ENCODE measurements at places on chromosomes 7 and 10.

DNA sequence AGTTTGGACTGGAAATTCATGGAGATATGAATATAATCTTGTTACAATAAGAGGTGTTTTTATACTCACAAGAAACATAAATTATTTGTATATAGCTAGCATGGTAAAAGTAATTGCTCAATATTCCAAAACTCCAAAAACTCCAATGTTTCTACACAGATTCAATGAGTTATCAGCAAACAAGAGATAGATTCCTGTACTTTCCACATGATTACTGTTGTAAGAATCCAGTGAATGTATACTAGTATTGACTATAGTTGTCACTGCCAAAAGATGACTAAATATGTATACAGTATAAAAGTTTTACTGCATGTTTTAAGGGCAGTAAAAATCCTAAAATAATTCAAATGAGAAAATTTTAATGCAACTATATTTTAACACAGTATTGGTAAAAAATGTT is 10.7 kb downstream of the ATOH7 start:
- DNase-seq = peak; percentile 6

- DNase-seq = no peak
These were observed 212.9 kb downstream of the SNX10 start for GRCh38 chr7:26504411-26505120.

DNA sequence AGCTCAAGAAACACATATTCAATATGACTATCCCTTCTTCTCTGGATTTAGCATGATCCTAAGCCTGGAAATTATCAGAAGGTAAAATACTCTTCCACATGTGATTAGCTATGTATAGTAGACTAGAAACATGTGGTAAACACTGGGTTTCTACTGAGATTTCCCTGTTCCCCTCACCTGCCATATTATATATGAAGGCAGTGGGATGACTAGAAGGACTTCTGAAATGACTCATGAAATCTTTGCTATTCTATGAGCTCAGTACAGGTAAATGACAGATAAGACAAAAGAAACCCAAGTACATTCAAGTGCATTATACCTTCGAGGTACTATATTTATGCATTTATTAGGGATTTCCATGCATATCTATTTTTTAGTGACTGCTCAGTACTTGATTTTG is 152.9 kb downstream of the DNAJB9 start:
- no peak for DNase-seq

DNA sequence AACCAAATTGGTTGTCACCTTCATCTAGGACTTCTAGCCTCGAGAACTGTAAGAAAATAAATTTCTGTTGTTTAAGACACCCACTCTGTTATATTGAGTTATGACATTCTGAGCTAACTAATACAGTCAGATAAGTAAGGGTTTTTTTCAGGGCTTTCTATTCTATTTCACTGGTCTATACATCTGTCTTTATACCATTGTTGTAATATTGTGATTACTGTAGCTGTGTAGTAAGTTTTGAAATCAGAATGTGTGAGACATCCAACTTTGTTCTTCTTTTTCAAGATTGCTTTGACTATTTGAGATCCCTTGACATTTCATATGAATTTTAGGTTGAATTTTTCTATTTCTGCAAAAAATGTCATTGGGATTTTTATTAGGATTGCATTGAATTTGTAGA is 7.5 kb downstream of the IFIT1 start:
- no peak for DNase-seq

- DNase-seq = no peak
These were observed 183.7 kb upstream of the FEZF1 start for GRCh38 chr7:122488241-122488640.

GRCh38 chr7:30285067-30285535 is 704 bp downstream of the ZNRF2 start:
- peak; percentile 44 for DNase-seq

DNA sequence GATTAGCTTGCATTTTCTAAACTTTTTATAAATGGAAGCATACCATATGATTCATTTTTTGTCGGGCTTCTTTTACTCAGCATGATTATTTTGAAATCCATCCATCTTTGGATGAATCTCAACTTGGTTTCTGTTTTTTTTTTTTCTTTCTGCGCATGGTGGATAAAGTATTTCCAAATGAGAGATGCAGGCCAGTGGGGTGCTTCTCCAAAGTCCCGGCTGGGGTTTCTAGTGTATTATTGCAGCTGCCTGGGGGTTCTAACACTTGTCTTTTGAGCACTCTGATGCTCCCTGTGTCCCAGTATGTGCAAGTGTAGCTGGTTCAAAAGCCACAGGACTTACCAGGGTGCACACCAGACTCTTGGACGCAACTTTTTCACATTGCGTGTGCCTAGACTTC is 70.9 kb upstream of the LOXL4 start:
- no peak for DNase-seq

- DNase-seq = no peak
These were observed 112.4 kb downstream of the MICALL2 start for GRCh38 chr7:1346851-1347250.

GRCh38 chr10:92938841-92939240 is 90.5 kb downstream of the EXOC6 start:
- DNase-seq = no peak

GRCh38 chr10:124323111-124323725 is 95.5 kb downstream of the OAT start:
- DNase-seq = peak; percentile 51

DNA sequence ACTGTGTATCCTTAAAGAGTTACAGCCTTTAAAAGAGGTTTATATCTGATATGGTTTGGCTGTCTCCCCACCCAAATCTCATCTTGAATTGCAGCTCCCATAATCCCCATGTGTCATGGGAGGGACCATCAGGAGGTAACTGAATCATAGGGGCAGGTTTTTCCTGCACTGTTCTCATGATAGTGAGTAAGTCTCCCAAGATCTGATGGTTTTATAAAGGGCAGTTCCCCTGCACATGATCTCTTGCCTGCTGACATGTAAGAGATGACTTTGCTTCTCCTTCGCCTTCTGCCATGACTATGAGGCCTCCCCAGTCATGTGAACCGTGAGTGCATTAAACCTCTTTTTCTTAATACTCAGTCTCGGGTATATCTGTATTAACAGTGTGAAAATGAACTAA is 9.7 kb downstream of the RTKN2 start:
- no peak for DNase-seq
